Mammary epithelial cell (primary cell): ENCODE measurements at places on chromosomes 11 and 22. TPM values are rescaled to one million over a fixed set of nuclear protein-coding genes. Genes with fewer than 3 reads are reported as not detected.

Gene APOA5
- not detected for polyA plus RNA-seq

Gene SPON1
- polyA plus RNA-seq = not detected

Gene TRIM22
- polyA plus RNA-seq = 35.9 TPM

- DNase-seq = no peak
Observed at GRCh38 chr11:47923667-47924066, 56.7 kb upstream of the PTPRJ start.

- DNase-seq = no peak
Observed at GRCh38 chr11:83827940-83828554, 541.9 kb upstream of the CCDC90B start.

DNA sequence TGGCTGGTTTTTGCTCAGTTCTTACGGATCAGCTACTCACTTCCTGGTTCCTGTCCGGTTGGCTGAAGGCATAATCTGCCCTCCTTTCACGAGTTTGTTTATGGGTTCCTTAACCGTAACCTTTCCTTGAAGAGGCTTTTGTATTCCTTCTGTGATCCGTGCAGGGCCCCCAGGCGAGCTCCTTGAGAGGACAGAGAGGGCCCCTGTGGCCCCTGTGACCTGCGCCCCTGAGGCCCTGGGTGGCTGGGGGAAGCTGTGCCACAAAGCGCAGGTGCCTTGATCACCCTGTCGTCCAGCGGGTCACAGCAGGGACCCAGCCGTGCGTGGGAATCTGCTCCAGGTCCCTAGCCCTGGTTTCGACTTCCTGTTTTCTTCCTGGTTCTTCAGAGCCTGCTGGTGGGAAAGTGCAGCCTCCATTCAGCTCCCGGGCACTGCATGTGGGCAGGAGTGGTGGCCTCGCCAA, 27.8 kb upstream of the FADD start:
- no peak for DNase-seq

Gene ANO3
- polyA plus RNA-seq = not detected

Gene P2RY2
- polyA plus RNA-seq = 27.6 TPM

Gene ACR
- not detected for polyA plus RNA-seq

- DNase-seq = no peak
Observed at GRCh38 chr11:121328967-121329679, 36.6 kb downstream of the SC5D start.

DNA sequence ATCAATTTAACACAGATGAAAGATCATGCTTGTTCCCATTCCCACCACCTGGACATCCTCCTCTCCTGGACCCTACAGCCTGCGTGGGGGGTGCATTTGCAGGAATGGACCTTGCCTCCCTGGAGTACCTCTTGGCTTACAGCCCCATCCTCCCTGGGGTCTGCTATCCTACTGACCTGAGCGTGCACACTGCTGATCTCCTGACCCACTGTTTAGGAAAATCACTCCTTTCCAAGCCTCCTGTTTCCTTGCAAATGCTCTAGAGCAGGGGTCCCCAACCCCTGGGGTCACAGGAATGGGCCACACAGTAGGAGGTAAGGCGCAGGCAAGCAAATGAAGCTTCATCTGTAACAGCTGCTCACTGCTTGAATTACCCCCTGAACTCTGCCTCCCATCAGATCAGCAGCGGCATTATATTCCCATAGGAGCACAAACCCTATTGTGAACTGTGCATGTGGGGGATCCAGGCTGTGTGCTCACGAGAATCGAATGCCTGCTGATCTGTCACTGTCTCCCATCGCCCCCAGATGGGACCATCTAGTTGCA, 88.2 kb upstream of the SEPTIN5 start:
- no peak for DNase-seq

Gene CATSPER1
- polyA plus RNA-seq = 0.52 TPM

DNA sequence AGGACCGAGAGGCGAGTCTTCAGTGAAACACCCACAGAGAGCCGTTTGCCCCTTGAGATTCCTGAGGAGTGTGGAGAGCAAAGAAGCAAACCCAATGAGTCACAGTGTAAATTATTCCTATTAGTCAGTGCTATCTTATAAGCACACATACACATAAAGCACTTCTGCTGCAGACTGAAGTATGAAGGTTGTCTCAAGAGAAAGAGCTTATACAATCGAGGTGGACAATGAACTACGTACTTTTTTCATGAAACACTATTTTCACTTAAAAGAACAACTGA, 37.3 kb downstream of the GALNT18 start:
- peak; percentile 97 for DNase-seq

GRCh38 chr11:45993531-45994001, 71.1 kb downstream of the LARGE2 start:
- DNase-seq = no peak

DNA sequence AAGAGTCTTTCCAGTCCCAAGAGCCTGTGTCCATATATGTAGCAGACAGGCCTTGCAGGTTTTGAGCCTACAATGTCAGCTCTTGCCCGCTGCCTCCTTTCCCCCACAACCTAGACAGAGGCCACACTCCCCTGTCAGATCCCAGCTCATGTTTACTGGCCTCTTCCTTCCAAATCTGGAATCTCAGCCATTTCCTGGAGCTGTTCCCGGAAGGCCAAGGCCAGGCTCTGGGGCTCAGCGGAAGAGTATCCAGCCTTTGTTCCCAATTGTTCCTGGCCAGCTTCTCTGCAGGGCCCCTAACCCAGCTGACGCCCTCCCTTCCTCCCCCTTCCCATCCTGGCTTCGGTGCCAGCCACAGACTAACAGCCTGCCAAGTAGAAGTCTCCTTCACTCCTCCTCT, 1.0 kb upstream of the ROBO4 start:
- DNase-seq = no peak

Gene RPS19BP1
- 89.0 TPM for polyA plus RNA-seq

DNA sequence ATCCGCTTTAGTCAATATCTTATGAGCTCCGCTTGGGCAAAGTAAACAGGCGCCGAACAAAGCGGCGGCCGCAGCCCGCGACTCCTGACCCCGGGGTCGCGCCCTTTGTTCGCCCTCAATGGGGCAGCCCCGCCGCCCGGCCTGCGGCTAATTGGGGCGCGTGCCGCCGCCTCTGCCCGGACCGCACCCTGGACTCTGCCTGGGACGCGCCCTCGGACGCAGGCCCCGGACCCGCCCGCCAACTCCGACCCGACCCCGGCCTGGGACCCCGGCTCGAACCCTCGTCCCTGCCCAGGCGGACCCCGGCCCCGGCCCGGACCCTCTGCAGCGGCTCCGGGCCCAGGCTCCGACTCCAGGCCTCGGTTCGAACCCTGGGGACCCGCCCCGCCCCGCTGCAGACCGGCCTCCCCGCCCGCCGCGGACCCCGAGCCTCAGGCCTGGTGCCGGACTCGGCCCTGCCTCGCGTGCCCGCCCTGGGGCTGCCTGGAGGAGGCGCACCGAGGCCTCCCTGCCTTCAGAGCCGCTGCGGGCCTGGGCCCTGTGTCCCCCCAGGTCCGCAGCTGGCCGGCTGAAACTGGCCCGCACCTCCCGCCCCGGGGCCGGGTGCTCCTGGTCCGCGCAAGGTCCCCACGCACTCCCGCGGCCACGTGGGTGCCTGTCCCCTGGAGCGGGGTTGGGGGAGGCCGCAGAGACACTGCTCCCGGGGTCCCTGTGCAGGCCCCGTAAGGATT, 84.7 kb upstream of the WNT7B start:
- peak; percentile 32 for DNase-seq

DNA sequence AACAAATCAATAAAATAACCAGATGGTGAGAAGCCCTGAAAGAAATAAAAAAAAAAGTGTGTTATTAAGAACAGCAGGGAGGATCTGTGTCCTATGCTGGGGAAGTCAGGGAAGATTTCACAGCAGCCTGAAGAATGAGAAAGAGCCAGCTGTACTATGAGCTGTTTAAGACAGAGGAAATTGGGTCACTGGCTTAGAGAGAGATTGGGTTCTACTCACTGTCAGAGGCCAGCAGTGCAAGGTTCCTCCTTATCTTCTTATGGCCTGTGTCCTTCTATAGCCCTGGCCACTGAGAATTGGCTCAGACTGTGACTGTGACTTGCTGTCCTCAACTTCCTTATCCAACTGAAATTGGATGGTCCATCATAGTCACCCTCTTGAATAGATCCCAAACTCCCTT, 54.8 kb upstream of the FDX1 start:
- DNase-seq = no peak

DNA sequence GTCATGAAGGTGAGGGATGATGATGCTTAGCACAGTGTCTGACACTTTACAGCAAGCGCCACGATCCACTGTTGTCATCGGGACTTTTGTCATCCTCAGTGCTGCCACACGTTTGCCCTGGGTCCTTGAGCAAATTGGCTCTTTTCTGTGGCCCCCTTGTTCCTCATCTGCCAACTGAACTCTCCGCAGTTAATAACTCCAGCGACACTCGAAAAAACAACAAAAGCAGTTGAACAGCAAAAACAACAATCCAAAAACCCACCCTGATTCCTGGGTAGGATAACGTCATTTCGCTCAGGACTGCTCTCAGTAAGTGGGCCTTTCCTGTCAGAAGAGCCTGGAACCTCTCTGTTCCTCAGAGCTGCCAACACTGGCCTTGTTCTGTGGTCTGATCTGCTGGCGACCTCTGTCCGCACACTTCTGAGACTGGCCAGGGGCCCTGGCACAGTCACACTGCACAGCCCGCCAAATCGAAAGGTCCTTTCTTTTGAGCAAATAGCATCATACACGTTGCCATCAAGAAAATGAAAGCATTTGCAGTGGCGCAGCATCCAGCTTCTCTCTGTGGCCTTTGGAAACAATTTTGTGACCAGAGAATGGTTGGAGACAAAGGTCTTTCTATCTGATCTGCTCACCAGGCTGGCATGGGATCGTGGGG, 79.9 kb upstream of the SYT13 start:
- DNase-seq = no peak

GRCh38 chr11:117223741-117224689, 7.9 kb downstream of the PCSK7 start:
- no peak for DNase-seq

Gene SC5D
- 74.0 TPM for polyA plus RNA-seq

Gene JHY
- 2.3 TPM for polyA plus RNA-seq

Gene IGF2
- polyA plus RNA-seq = 0.01 TPM

DNA sequence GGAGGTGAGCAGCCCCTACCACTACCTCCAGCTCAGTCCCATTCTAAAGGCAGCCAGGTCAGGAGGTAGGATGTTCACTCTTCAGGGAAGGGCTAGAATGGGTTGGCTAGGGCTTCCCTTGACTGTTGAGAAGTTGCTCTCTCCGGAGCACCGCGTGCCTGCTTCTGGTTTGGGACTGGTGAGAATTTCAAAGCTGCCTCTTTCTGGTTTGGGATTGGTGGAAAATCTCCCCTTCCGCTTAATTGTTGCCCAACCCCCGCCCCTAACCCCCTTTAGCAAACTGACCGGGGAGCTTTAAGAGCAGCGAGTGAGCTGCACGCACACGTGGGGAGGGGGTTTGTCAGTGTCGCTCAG, 686 bp downstream of the USP2 start:
- no peak for DNase-seq

DNA sequence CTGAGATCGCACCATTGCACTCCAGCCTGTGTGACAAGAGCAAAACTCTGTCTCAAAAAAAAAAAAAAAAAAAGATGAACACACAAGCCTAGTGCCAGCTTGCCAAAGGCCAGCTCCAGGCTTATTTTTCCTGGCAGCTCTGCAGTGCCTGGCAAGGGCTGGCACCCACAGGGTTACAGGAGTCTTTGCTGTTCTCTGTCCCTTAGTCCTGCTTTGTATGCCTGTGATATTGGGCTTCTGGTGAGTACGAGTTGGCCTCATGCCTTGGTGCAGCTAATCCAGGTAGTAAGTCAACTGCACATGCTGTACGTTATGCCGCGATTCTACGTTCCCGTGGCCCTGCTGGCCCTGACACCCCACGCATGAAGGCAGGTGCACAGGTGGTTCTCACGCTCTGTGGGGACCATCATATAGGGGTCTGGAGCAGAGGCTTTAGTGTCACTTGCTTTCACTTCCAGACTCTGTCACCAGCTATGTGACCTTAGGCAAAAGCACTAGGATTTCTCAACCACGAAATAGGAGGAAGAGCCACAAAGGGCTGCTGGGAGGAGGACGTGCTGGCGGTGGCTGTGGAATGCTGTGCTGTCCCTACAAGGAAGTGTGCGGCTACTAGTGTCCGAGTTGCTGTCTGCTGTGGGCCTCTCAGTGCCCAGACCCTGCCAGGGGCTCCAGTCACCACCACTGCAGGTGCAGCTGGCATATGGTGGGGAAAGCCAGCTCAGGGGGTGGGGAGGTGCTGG, 21.4 kb upstream of the RASL10A start:
- DNase-seq = no peak

Gene TMEM191C
- polyA plus RNA-seq = 0.85 TPM

GRCh38 chr11:4060182-4060923, 34.2 kb upstream of the RRM1 start:
- DNase-seq = no peak

- DNase-seq = peak; percentile 29
Observed at GRCh38 chr22:24076091-24076867, 65.2 kb downstream of the CABIN1 start.

- DNase-seq = no peak
Observed at GRCh38 chr11:15884141-15884540, 472.2 kb downstream of the SOX6 start.

- no peak for DNase-seq
Observed at GRCh38 chr11:118953265-118953664, 2.8 kb upstream of the UPK2 start.

- no peak for DNase-seq
Observed at GRCh38 chr11:73365352-73366264, 10.6 kb upstream of the RELT start.

DNA sequence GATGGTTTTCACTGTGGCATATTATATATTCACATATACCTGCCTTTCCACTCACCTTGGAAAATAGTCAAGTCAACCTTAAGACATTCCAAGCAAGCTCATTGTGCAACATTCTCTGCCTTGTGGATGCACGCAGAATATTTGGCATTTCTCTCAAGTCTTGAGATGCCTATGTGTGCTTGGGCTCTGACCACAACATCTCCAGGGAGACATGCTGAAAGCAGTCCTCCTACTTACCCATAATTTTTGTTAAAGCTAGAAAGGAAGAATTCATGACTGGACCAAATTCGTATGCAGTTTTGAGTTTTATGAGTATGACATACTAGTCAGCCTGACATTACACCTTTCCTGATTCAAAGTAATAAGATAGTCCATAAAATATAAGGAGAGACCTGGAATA, 684.0 kb downstream of the OPCML start:
- DNase-seq = peak; percentile 90

Gene C11orf52
- polyA plus RNA-seq = 1.5 TPM

GRCh38 chr11:72781313-72782080, 12.3 kb downstream of the STARD10 start:
- no peak for DNase-seq

Gene RBMXL2
- not detected for polyA plus RNA-seq

GRCh38 chr11:26219183-26220117, 112.5 kb upstream of the ANO3 start:
- DNase-seq = no peak

DNA sequence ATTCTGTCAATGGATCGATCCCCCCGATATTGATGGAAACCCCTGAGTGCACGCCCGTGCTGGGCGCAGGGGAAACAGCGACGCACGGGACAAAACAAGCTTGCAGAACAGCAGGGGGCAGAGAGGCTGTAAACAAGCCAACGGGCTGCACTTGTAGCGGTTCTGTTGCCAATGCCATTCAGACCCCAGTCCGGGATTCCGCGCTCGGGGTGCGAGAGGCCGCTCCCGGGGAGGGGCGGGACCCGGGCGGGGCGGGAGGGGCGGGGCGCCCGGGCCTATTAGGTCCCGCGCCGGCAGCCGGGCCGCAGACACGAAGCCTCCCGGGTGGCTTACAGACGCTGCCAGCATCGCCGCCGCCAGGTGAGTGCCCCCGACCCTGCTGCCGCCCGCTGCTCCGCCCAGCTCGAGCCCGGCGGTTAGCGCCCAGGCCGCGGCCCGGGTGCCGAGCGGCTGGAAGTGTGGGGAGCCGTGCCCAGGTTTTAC, at the start of gene BIK:
TSS of gene BIK (plus strand) at position 307 of the 483 bp plus-strand sequence. CDS start 13,273 bp downstream, outside the sequence.
- DNase-seq = peak; percentile 37

GRCh38 chr22:39530692-39531331, 1.7 kb downstream of the RPS19BP1 start:
- DNase-seq = no peak

Gene GLB1L2
- polyA plus RNA-seq = 4.8 TPM
